ENCODE measurements at places on chromosomes 5 and 9. TPM values are rescaled to one million over a fixed set of nuclear protein-coding genes. Genes with fewer than 3 reads are reported as not detected.

GRCh38 chr5:127019928-127020327, 10.4 kb downstream of the MARCHF3 start:
- DNase-seq, result no peak

DNA sequence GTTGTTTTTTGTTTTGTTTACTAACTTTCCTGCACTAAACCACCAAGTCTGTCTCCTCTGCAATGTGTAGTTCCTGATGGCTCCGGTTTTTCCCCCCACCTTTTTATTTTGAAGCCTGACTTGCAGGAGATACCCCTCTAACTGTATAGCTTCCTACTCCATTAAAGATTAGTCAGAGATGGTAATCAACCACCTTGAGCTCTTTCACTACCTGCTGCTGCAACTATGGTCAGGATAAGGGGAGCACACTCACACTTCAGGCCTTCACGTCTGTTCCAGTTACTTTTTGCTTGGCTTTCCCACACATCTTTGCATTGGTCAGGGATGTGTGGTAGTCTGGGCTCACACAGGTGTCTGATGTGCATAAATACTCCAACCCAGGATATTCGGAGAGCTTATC, 63.4 kb downstream of the NR6A1 start:
- no peak for DNase-seq

DNA sequence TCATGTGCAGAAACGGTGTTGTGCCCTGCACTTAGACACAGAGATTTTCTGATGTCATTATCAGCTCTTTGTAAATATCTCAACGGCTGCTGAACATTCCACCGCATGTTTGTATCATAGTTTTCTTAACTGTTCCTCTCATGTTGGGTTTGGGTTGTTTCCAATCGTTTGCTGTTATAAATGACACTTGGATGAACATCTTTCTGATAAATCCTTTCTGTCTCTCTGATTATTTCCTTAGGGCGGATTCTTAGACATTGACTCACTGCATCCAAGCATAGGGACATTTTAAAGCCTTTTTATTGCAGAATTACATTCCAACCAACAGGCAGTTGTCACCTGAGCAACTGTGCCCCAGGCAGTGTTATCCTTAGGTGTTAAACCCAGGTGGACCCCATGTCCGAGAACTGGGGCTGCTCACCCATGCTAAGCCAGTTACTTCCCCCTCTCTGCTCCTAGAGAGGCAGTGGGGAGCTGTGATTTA, 28.5 kb downstream of the COL5A1 start:
- peak; percentile 92 for DNase-seq

DNA sequence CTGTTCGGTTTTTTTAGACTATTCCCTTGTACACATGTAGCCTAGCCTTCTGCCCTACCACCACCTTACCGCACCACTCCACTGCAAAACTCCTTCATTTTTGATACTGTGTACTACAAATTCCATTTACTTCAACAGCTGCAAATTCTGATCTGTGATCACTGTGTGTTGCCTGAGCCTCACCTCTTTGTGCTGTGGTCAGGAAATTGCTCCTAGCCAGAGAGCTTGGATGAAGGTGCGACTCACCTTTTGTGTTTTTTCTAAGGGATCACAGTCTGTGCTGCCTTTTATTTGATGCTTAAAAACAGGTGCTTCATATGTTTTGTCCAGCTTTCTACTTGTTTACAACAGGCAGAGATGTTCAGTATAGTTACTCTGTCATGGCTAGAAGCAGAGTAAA, 31.5 kb downstream of the CSNK1G3 start:
- no peak for DNase-seq

The NDST1 gene
- 146 TPM for total RNA-seq

The TCF7 gene
- total RNA-seq, result 3.9 TPM

- no peak for DNase-seq
These were observed 387.9 kb downstream of the RAB3C start for GRCh38 chr5:58970766-58971165.

DNA sequence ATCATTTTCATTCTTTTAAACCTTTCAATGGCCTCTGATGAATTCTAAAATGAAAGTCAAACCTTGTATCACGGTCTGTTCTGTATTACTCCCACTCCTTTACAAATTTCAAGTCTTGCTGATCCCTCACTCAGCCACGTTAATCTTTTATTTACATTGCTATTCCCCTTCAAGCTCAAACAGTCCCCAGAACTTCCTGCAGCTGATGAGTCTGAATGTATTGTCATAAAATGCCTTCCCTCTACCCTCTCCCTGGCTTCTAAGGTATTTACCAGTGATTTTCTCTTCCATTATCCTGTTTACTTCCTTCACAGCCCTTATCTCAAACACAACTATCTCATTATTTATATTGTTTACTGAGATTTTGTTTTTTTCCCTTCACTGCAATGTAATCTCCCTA, 562.3 kb upstream of the C9orf72 start:
- no peak for DNase-seq

The ADGRV1 gene
- total RNA-seq, result not detected

GRCh38 chr5:10124287-10124686, 125.4 kb downstream of the ATPSCKMT start:
- DNase-seq, result no peak

- DNase-seq, result no peak
These were observed 63.6 kb downstream of the NUDT12 start for GRCh38 chr5:103498800-103499551.

- DNase-seq, result no peak
These were observed 755.0 kb upstream of the ZNF608 start for GRCh38 chr5:125501396-125501795.

- no peak for DNase-seq
These were observed 110.2 kb upstream of the PCA3 start for GRCh38 chr9:76654051-76654461.

DNA sequence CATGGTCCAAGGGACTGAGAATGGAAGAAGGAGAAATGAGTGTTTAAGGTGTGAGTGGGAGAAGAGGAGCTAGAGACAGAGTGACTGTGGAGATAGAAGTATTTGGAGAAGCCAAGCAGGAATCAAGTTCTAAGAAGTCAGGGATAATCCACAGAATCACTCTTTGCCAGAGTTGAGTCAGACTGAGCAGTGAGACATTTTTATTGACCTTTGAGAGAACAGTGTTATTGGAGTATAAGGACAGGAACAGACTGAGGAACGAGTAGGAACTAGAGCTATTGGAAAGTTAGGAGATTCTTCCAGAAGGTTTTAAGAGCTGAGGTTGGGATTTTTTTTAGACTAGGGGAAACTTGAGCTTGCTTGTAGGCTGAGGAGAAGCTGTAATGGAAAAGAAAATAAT, 37.2 kb downstream of the RCL1 start:
- DNase-seq, result peak; percentile 35
